Stimulated activated CD8-positive, alpha-beta memory T cell treated with anti-CD3 and anti-CD28 coated beads, Interleukin-7, amount 100 ng/mL, for 24 hours (primary cell): ENCODE measurements at places on chromosomes 12 and 14.

DNA sequence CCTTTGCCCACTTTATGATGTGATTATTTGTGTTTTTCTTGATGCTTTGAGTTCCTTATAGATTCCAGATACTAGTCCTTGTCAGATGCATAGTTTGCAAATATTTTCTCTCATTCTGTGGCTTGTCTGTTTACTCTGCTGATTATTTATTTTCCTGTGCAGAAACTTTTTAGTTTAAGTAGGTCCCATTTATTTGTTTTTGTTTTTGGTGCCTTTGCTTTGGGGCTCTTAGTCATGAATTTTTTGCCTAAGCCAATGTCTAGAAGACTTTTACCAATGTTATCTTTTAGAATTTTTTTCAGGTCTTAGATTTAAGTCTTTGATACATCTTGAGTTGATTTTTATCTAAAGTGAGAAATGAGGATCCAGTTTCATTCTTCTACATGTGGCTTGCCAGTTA lies 667.3 kb downstream of the SLC16A7 start:
- DNase-seq = no peak

- no peak for DNase-seq
Measured at GRCh38 chr12:15701206-15701605, 88.0 kb downstream of the EPS8 start.

- DNase-seq = no peak
Measured at GRCh38 chr12:58712976-58713375, 207.3 kb downstream of the LRIG3 start.

GRCh38 chr12:4978737-4979136 lies 64.9 kb upstream of the KCNA5 start:
- no peak for DNase-seq

GRCh38 chr12:30529489-30530269 lies 166.0 kb downstream of the IPO8 start:
- no peak for DNase-seq

DNA sequence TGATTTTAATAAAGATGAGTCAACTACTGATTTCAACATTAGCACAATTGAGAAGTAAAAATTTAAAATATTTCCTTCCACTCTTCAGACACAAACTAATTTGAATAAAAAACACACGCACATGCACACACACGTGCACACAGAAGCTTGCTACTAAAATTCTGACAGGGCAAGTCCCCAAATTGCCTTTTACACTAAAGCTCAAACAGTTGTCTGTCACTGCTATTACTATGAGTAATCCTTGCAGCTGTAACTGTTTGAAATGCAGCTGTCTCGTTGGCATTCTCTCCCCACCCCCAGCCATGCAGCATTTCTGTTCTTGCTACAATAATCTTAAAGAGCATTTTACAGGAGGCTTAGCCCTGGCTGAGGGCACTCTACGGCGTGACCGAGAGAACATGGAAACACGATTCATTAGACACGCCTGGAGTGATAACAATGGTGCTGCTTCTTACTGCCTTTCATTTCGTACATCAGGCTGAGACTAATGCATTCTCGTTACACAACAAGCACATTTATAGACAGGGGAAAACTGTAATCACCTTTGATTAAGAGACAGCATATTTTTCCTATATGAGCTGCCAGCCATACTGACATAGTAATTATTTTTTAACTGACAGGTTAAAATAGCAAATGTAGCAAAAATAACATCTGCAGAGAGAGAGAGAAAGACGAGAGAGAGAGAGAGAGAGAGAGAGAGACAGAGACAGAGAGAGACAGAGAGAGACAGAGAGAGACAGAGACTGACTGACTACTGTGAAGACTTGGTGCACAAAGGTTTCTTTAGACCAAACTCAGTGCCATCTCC lies 153.8 kb downstream of the MED13L start:
- no peak for DNase-seq

DNA sequence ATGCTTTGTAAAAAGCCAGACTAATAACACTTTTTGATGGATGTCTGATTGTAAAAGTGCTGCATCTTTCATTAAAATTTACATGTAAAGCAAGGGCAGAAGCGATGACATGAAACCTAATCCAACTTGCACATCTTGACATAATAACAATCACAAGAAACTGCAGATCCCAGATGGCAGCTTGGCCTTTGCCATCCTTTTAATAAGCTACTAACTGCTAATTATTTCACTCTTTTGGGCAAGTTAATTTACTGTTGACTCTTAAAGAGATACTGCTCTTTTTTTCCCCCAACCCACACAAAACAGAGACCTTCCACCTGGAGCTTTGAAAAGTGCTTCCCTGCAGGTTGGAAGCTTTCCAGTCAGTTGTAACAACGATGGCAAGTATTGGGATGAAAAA lies 137.5 kb downstream of the NRXN3 start:
- DNase-seq = no peak

GRCh38 chr14:24037658-24038037 lies 14.2 kb upstream of the CARMIL3 start:
- no peak for DNase-seq

DNA sequence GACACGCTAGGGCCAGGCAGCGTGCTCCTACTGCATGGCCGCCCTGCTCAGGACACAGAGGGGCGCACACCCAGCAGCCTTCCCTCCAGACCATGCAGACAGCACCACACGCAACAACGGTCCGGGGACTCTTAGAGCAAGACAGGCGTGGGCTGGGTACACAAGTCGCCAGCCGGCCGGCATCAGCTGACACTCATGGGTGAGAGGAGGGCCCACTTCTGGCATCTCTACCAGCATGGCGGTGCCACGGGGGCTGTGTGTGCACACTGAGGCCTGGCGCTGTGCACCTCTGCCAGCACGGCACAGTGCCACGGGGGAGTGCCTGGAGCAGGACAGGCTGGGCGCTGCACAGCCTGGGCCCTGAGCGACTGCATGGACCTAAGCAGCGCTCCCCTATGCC lies 6.7 kb upstream of the BTBD6 start:
- no peak for DNase-seq

DNA sequence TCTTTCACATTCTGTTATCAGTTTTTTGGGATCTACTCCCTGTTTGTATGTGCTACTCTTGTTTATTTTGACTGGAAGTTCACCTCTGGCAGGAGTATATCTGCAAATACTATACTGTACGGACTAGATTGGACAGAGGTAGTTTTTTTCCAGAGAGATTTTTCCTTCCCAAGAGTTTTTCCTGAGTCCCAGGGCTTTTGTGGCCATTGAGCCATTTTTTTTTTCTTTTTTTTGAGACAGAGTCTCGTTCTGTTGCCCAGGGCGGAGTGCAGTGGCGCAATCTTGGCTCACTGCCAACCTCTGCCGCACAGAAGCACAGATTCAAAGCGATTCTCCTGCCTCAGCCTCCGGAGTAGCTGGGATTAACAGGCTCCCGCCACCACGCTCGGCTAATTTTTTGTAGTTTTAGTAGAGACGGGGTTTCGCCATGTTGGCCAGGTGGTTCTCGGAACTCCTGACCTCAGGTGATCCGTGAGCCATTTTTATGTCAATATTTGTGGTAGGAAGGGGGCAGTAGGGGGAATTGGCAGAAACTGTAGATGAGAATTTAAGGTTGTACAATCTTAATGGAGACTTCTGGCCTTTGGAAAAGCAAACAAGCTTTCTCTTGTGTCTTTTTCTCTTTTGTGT lies 19.4 kb downstream of the KTN1 start:
- no peak for DNase-seq

DNA sequence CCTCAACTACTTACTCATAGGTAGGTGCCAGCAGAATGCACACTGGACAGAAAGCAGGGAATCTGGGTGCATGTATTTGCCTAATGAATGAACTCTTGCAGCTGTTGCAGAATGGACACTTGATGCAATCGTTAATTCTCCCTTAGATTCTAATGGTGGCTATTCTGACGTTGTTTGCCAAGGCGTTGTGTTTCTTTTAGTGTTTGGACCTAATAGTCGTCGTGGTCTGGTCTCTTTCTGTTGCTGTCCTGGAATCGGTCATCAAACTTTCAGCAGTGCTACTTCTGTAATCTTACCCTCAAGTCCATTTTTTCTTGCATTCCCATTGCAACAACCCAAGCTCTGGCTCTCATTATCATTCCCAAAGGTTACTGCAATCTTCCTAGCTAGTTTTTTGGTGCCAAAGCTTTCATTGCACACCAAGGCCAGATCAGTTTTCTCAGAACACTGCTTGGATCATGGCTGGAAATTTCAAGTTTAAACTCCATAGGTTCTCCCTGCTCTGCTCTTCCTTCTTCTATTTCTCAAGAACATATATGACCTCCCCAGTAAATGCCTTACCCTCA lies 31.3 kb downstream of the BMP4 start:
- no peak for DNase-seq
